Activated B cell treated with CpG ODN at 0.5 μM for 24 hours (primary cell): ENCODE measurements at places on chromosomes 7 and 10.

GRCh38 chr7:142711746-142712616 lies 37.3 kb upstream of the PRSS1 start:
- no peak for DNase-seq

DNA sequence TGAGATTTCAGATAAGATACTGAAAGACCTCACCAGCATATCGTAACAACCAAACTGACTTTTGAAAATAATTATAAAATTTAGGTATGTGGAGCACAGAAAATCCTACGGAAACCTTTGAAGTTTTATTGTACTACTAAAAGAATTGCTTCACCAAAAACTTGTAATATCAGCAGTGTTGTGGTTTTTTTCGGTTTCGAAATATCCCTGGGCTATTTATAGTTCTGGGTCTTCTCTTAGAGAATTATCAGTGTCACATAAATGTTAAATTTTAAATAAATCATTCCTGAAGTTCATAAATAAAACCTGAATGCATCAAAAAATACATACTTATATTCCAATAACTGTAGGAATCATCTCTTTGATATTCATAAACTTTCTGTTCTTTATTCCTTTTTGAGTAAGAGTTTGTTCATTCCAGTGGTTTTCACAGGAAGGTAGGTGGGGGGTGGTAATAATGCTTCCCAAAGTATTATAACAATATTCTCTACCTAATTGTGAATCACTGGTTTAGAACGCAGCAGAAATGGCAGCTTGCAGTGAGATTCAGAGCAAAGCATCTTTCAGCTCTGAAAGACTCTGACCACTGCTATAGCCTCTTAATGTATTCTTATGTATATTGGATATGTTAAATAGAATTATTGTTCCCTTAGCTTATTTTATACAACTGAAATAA lies 60.2 kb downstream of the ZNF277 start:
- no peak for DNase-seq

DNA sequence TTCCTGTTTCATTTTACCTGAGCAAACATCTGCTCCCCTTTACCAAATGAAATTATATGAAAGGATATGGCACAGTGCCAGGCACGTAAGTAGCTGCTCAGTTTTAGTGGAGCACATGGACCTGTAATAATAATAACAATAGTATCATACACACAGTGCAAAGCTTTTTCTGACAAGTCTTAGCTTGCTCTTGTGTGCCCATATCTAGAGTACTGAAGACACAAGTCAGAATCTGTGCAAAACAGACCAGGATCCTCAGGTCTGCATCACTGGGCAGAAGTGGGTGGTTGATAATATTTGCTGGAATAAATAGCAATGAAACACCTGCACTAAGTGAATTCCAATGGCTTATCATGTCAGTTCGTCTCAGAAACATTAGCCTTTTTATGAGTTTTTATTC lies 85.5 kb upstream of the DKK1 start:
- DNase-seq, result no peak

- no peak for DNase-seq
Observed at GRCh38 chr7:153524070-153524601, 528.1 kb upstream of the DPP6 start.

- no peak for DNase-seq
Observed at GRCh38 chr7:47323904-47324303, 258.0 kb downstream of the TNS3 start.

DNA sequence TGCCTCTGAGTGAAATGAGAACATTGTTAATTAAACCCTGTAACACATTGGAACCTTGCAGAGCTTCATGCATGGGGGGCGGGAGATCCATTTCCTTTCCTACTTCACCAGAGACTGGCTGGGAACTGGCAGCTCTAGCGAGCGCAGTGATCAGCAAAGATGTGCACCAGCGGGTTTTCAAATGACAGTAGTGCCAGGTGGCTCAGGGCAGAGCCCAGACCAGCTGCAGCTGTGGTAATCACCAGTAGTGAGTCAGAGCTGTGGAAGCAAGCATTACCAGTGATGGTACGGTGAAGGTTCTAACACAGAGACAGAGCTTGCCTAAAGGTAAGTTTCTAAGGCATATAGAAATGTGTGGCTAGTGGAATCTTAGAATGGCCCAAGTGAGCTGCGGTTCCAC lies 1009.7 kb upstream of the CELF2 start:
- DNase-seq, result no peak

- DNase-seq, result no peak
Observed at GRCh38 chr10:44168478-44168877, 216.4 kb downstream of the CXCL12 start.

DNA sequence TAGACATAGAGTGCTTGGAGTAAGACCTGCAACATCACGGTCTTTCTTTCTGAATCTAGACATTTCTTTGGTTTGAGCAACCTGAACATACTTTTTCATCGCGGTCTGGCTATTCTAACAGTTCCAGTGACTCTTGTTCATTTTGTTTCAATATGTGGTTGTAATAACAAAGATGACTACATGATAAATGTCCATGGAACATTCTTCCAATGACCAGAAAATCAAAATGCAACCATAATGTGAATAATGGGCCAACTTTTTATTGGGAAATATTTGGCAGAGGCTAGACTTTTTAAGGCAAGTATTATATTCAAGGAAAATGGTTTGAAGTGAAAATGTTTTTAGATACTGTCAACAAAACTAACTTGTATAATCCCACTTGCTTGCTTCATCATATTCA lies 282.5 kb downstream of the INHBA start:
- DNase-seq, result no peak
